Activated T-helper 1 cell treated with anti-CD3 and anti-CD28 coated beads, Interleukin-2, amount 50 U/mL, for 16 hours (primary cell): ENCODE measurements at places on chromosomes 2 and 18.

DNA sequence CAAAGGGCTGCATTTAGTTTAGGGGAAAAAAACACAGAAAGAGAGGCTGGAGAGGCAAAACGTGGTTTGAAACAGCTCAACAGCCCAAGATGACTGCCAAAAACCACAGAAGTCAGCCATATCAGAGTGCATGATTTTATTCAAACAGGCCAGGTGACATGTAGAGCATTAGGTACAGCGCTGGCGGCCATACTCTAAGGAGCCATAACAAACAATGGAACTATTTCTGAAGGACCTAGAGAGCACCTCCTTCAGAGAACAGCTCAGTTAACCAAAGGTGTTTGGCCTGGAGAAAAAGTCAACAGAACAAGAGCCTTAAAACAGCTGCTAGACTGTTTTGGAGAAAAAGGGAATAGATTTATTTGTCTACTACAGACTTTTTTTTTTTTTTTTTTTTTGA lies 2.6 kb downstream of the THADA start:
- no peak for DNase-seq

DNA sequence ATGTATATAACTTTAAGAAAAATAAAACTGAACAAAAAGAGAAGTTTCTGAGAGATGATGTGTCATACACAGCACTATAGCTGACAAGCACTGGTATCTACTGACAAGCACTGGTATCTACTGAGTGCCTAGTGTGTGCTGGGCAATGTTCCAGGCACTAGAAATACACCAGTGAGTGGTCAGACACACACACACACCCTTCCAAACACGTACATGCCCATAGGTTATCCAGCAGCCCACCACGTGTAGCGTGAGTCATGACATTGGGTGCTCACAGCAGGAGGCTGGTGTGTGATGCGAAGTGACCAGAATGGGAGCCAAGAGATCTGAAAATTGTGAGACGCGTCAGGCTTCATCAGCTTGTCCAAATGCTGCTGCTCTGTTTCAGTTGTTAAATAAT lies 12.2 kb upstream of the GNAL start:
- no peak for DNase-seq

DNA sequence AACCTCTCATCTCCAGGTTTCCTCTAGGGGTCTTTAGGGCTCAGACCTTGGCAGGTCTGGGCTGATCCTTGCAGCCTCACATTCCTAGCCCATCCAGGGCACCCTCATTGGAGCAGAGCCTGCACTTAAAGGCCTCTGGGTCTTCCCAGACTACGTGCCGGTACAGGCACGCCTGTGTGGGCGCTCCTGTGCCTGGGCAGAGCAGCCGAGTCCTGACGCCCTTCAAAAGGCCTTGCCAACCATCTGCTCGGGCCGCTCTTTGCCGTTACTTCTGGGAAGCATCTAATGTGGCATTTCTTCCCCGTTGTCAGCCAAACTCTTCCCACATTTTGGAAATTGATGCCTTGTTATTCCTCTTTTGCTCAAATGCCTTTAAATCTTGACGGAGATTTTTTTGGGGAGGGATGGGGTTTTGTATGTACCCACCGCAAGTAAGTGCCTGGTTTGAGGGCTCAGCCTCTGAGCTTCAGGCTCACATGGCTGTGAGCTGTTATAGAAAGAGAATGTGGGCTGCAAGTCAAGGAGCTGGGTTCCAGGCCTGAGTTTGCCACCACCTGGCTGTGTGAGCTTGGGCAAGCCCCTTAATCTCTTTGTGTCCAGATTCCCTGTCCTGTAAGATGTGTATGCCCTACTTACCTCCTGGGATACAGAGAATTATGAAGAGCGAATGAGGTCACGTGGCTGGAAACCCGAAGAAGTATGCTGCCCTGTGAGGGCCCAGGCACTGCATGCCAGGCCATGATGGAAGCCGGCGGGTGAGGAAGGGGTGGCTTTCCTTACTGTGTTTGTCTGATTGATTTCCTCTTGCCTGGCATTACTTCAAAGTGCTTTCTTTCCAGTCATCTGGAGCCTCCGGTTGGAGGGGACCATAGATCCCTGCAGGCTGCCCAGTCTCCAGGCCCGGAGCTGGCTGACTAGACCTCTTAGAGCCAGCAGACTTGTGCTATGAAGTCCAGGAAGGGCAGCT lies 20.6 kb downstream of the EHD3 start:
- no peak for DNase-seq

- no peak for DNase-seq
Measured at GRCh38 chr18:67455890-67456501, 60.5 kb downstream of the DSEL start.

GRCh38 chr2:153101187-153101586 lies 377.4 kb downstream of the RPRM start:
- no peak for DNase-seq

- no peak for DNase-seq
Measured at GRCh38 chr2:98027538-98027937, 31.8 kb upstream of the TMEM131 start.

DNA sequence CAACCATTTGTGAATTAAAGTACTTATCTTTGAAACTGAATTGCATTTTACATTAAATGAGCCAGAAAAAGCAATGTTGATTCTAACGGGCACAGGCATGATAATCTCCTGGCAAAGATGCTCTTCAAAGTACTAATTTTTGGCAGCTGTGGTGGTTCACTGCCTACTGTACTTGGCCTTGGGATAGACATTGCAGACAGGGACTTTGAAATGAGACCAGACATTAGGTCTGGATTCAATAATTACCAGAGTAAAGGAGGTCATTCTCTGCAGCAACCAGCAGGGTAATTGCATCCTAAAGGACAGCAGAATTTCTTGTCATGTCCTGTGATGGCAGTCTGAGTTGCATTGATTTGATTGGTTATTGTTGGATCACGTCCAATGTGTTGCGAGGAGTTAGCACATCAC lies 986.5 kb downstream of the TDRD15 start:
- no peak for DNase-seq

- no peak for DNase-seq
Measured at GRCh38 chr2:7225848-7226247, 308.6 kb downstream of the RNF144A start.

DNA sequence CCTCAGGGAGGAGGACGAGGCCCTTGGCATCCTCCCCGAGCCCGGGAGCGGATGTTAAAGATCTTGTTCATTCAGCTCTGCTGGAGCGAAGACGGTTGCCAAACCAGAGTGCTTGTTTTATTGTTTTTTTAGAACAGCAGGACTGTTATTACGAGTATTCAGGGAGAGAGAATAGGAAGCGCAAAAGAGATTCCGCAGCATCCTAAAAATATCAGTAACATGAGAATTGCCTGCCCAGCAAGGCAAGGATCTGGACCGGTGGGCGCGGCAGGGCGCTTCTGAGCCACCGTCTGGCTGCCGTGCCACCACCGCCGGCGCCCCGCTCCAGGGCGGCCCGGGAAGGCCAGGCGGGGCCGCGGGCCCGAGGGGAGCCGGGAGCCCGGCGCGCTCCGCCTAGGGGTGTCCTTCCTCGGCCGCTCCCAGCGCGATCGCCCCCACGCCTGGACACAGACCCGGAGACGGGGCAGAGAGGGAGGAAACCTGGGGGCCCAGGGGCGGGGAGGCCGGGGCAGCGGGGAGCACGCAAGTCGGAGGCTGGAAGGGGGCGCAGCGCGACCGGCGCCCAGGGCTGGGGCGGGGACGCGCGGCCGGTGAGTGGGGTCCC lies 843 bp downstream of the CYS1 start:
- no peak for DNase-seq

DNA sequence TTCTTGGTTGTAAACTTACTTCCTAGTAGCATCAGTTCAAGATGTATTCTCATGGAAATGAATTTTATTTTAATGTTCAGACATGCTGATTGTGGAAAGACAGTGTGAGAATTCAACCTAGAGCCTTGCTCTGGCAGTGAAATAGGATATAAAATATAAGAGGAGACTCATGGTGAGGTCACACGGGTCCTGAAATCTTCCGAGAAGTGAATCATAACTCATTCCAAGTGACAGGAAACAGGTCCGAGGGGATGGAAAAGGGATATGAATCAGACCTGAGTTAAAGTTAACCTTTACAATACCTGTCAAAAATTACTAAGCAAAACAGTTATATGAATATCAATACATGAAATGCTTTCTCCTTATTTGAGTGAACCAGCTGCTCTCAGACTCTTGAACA lies 185.2 kb upstream of the LRRTM1 start:
- no peak for DNase-seq

- no peak for DNase-seq
Measured at GRCh38 chr18:3500016-3500415, 50.0 kb downstream of the TGIF1 start.

DNA sequence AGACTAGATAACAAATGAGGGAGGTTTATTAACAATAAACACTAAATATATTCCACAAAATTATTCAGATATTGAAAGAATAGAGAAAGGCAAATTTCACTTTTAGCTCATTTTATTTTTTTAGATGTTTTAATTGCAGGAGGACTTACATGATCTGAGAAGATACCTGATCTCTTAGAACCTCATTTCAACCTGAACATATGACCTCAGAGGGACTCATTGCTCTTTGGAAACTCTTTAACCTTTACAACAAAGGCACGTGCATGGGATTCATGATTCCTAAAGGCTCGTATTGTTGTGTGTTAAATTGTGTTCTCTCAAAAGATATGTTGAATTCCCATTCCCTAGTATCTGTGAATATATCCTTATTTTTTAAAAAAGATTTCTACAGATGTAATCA lies 35.7 kb upstream of the ITGA4 start:
- no peak for DNase-seq

- DNase-seq: no peak
Measured at GRCh38 chr2:49600524-49600923, 446.2 kb upstream of the FSHR start.

DNA sequence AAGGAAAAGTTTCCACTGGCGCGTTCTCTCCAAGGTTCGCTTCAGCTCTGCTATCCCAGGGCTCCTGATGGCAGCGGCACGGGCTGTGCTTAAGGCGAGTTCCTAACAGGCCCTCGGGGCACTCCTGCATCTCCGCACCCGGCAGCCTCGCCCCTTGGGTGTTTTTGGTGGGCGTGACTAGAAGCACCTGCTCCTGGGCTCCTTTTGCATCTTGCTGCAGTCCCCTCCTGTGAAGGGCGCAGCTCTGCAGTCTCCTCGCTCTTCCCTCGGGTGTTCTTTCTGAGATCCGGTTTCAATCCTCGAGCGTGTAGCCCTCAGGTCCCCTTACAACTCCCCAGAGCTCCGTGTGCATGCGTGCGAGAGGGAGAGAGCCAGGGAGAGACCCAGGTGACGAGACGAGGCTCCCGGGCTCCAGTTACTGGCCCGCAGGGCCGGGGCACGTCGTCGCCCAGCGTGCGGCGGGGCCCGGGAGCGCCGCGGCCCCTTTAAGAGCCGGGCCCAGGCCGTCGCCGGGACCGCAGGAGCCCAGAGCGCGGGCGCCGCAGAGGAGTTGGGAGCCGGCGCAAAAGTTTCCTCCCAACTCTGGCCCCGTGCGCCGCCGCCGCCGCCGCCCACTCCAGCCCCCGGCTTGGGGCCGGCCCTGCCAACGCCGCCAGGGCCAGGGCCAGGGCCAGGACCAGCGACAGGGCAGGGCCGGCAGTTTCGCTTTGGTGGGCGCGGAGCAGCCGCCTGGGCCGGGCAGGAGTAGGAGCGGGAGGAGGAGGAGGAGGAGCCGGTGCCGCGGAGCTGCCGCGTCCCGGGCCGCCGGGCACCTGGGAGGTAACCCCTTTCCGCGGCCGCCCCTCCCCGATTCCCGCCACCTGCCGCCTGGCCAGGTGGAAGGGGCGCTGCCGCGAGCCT lies at the start of gene PARD3B:
PARD3B (plus strand) TSS at position 515 of the 900 bp plus-strand sequence. CDS start 525 bp downstream, outside the sequence.
- no peak for DNase-seq

DNA sequence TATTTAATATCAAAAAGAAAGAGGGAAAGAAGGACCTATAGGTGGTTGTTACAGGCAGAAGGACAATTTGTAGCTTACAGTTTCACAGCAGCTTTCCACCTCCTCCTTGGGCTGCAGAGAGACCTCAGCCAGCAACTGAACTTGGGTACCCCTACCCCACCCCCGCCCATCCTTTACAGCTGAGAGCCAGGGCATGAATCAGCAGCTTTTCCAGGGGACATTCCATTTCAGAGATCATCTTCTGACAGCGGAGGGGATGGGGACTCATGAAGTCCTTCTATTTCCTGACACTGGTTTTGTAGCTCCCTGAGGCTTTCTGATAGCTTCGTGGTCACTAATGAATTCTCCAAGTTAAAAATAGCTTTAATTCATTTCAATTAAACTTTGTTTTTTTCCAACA lies 96.4 kb downstream of the ITGB1BP1 start:
- no peak for DNase-seq

DNA sequence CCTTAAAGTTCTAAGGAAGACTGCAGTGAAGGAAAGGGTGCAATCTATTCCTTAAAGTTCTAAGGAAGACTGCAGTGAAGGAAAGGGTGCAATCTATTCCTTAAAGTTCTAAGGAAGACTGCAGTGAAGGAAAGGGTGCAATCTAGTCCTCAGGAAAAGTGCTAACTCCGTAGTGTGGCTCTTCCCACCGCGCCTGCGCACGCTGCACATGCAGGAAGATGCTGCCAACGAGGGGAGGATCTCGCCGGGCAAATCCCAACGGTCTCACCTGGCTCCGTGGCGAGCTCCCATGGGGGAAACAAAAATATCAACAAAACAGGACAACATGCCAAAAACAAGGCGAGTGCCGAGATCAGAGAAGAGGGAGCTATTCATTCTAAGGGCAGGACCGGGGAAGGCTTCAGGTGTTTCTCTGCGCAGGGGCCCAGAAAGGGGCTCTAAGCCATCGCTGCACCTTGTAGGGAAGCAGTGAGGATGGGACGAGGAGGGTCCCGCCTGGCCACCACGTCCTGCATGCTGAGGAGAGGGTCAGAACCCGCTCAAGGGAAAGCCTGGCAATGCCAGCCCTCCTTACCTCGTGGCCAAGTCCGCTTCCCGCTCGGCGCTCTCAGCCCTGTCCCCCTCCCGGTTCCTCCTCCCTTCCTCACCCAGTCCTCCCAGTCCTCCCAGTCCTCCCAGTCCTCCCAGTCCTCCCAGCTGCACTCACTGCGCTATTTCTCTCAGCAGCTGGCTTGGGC lies 24.5 kb downstream of the TIMM21 start:
- no peak for DNase-seq

DNA sequence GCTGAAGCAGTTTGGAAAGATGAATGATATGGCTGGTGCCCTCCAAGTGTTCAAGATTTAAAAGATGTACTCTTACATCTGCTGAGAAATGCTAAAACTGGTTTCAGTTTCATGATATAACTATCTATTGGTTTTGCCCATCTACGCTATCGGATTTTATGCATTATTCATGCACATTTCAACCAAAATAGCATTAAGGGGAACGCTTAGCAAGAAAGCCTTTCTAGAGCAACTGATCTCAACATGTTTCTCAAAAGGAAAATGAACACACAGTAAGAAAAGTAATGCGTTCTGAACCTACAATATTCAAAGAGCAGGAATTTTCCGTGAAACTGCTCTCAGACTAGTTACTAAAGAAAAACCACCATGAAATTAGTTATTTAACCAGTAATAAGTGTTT lies 93.9 kb downstream of the CABYR start:
- no peak for DNase-seq

- no peak for DNase-seq
Measured at GRCh38 chr2:122100756-122101155, 345.3 kb downstream of the TSN start.

GRCh38 chr18:68172842-68173549 lies 541.9 kb downstream of the TMX3 start:
- DNase-seq: no peak

- no peak for DNase-seq
Measured at GRCh38 chr18:76953156-76953555, 130.8 kb downstream of the ZNF236 start.
